ENCODE measurements at places on chromosomes 4 and X.
A peak's percentile ranks its signal among the peaks of the same experiment; 100 is the strongest.

DNA sequence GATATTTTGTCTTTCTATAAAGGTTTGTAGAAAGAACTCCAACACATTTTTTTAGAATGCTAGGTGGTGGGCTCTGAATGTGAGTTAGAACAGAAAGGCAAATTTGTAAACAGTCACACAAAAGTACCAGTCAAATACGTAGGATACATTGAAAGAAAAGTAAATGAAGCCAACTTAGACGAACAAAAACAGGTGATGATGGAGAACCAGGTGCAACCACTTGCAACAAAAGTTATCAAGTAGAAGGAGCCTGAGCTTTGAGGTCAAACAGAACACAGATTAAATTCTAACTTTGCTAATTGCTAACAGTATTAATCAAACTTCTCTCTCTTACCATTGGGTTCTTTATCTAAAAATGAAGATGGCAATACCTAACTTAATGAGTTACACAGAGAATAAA is 62.7 kb upstream of the DAPP1 start:
- no peak for DNase-seq

GRCh38 chr4:111989817-111990216 is 155.4 kb upstream of the FAM241A start:
- DNase-seq, result no peak

DNA sequence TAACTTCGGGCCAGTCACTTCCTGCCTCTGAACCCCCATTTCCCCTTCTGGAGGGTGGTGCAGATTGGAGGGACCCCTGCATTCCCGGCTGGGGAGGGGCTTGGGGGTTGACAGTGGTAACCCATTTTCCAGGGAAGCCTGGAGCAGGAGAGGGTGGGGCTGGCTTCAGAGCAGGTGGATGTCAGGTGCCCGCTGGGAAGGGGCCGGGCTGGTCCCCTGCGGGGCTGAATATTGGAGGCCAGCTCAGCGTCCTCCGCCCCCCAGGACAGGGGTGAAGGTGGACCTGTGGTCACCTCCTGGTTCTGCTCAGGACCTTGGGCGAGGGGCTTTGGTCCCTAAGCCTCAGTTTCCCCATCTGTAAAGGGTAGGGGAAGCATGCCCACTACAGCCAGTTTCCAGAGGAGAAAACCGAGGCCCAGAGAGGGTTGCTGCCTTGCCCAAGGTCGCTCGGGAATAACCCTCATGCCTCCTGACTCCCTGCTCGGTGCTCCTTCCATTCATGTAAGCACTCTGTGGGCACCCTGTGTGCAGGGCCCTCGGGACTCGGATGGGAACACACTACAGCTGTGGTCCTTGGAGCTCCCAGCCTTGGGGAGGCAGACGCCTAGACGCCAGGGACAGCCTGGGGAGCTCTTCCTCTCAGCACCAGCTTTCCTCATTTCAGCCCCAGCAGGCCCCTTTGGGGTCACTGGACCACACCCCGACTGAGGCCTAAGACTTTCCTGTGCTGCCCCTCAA is 683 bp downstream of the MAN2B2 start:
- DNase-seq, result no peak

GRCh38 chr4:119172223-119172622 is 36.6 kb downstream of the MYOZ2 start:
- DNase-seq, result no peak

- DNase-seq, result no peak
Observed at GRCh38 chr4:97504713-97505112, 638.6 kb downstream of the STPG2 start.

GRCh38 chr4:23889814-23890341 is at the start of gene PPARGC1A:
TSS of gene PPARGC1A (minus strand) at chr4:23890047. CDS start at chr4:23889957, 90 bp downstream.
- no peak for DNase-seq

- no peak for DNase-seq
Observed at GRCh38 chr4:26242451-26242850, 78.4 kb upstream of the RBPJ start.

GRCh38 chr4:30763321-30763727 is 43.2 kb downstream of the PCDH7 start:
- DNase-seq, result no peak

GRCh38 chrX:119236623-119237561 is 807 bp downstream of the PGRMC1 start:
- peak; percentile 1 for DNase-seq

- no peak for DNase-seq
Observed at GRCh38 chr4:163707873-163708272, 213.4 kb downstream of the TMA16 start.
